ENCODE measurements at places on chromosomes 4 and X. TPM values are rescaled to one million over a fixed set of nuclear protein-coding genes. Genes with fewer than 3 reads are reported as not detected.

AKAP4 gene
- total RNA-seq = not detected

TMSB15C gene
- 3.3 TPM for total RNA-seq

PRKG2 gene
- 4.6 TPM for total RNA-seq

SOD3 gene
- total RNA-seq = 12.2 TPM

COL4A6 gene
- total RNA-seq = 4.2 TPM

Data from smooth muscle cell of bladder (primary cell).